ENCODE measurements at places on chromosomes 2 and 18.

DNA sequence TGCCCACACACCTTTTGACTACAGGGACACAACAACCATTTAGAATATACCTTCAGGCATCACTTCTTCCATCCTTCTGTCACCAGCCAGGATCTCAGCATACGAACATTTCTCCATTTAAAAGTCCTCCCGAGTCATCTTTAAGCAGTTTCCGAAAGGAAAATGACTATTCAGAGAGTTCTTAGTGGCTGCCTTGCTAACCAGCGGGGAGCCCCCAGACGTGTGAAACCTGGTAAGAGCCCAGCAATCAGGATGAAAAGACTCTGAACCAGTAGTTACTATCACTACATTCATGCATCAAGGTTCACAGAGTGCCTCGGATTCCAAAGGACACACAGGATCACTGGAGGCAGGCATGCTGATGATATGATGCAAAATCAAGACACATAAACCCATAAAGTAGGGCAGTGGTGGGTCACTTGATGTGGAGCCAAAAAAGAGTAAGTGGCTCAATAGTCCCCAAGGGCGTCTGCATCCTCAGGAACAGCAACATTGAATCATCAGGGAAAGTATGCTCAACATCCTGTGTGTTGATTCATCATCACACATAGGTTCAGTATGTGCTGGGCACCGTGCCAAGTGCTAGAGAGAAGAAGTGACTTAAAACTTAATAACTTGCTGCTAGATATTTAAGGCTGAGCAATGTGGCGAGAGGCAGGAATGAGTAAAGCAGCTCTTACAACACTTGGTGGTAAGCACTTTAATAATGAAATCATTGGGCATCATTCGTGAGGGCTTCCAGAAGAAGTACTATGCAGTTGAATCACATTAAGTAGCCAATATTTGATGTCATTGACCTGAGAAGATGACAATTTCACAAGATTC is 4.4 kb downstream of the CCL20 start:
- peak; percentile 97 for ATAC-seq

DNA sequence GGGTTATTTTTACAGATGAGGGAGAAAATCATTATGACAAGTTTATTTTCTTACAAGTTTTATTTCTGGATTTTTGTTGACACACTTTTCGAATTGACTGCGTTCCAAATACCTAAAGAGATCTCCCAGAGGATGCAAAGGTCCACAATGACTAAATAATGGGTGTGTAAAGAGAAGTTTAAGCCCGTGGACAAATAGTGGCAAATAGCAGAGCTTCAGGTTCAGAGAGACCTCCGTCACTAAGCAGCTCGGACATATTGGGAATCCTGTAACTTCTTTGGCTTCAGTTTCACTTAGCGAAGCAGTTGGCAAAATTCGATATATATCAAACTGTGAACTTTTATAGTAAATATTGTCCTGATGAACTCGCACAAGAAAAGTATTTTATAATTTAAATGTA is 270.5 kb upstream of the KCNJ3 start:
- ATAC-seq = no peak

- no peak for ATAC-seq
Observed at GRCh38 chr18:51479736-51480135, 282.3 kb upstream of the MEX3C start.

- ATAC-seq = no peak
Observed at GRCh38 chr2:238082151-238082550, 18.0 kb upstream of the ESPNL start.
